ENCODE measurements at places on chromosomes 11 and 22.

DNA sequence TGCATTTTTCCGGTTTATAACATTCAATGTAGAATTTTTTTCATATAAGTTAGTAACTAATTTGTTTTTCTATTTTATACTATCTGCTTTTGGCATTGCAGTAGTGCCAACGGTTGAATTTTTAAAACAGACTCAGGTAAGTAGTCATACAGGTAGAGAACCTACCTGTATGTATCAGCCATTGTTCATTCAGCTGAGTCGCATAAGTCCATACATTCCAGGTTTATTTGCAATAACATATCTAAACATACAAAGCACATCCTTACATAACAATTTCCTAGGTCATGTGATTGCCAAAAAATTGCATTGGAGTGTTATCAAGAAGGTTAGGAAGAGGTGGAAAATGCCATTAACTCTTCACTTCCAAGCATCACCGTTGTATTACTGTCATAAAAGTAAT lies 1059.3 kb upstream of the CNTN5 start:
- DNase-seq, result no peak

GRCh38 chr11:67493548-67494370 lies 10.9 kb downstream of the AIP start:
- no peak for DNase-seq

DNA sequence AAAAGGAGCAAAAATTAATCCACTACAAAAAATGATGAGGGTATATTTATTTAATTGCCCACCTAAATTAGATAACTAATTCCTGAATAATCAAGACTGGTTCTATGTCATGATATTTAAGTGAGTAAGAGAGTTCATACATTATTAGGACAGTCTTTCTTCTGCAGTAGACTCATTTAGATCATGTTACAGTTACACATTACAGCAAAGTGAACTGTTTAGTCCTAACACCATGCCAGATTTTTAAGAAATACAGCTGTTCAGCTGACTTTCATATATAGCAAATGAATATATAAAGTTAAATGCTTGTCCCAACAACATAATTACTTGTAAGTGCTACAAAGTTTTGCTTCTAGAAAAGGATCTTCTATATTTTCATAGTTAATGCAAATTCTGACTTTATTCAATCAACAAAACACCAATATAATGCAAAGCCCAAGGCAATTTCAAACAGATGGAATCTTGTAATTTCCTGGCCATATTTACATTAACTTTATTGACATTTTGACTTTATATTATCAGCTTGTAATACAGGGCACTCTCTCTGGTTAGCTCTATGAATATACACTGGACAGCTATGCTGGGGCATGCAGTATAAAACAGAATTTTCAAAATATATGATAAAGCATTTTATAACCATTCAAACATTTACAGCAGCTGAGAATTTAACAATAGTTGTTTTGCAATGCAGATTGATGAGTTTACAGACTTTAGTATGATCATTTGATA lies 45.7 kb upstream of the TP53AIP1 start:
- DNase-seq, result no peak

- no peak for DNase-seq
These were observed 495 bp downstream of the GPR137 start for GRCh38 chr11:64285885-64286800.

DNA sequence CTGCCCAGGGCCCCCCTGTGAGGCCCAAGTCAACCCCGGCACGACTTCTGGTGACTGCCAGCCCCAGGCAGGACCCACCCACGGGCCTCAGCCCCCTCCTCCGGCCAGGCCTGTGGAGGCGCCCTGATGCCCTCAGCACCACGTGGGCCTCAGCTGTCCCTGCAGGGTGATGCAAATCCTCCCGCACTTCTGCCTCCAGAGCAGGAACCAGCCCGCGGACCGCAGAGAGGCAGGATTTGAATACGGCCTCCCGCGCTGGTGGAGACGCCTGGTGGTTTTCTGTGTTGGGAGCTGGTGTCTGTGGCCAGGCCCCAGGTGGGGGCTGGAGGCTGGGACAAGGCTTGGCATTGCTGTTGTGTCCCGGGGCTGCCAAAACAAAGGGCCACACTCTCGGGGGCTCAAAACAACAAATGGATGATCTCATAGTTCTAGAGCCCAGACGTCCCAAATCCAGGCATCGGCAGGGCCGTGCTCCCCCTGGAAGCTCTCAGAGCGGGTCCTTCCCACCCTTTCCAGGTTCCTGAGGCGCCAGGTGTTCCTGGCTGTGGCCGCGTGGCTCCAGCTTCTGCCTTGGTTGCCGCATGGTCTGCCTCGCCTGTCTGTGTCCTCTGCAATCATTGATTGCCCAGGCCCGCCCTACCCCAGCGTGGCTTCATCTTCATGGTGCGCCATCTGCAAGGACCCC lies 19.4 kb downstream of the TRPM5 start:
- no peak for DNase-seq

DNA sequence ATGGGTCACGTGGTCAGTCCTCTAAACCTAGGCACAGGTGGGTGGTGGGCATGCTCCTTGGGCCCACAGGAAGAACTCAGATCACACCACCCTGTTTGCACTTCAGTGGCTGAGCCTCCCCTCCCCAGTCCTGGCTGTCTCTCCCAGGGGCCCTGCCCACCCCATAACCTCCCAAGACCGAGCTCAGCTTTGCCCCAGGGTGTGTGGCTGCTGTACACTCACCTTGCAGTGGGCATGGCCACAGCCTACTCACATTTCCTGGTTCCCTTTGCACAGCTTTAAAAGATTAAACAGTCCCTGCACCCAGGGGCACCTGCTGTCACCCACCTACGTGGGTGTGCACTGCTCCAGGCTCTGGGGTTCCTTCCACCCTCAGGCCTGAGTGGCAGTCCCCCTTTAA lies 13.8 kb downstream of the TRIOBP start:
- DNase-seq, result no peak

DNA sequence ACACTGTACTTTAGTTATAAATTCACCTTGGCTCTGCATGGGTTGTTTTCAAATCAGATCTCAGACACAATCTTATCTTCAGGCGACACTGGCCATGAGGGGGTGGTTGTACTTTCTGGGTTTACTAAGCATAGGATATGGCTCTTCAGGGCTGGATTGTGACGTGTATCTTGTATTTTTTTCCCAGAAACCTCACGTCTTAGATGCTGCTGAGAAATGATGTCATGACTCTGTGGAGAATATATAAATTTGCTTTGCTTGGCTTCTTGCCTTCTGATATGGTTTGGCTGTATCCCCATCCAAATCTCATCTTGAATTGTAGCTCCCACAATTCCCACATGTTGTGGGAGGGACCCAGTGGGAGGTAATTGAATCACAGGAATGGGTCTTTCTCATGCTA lies 82.8 kb upstream of the VSTM5 start:
- no peak for DNase-seq

DNA sequence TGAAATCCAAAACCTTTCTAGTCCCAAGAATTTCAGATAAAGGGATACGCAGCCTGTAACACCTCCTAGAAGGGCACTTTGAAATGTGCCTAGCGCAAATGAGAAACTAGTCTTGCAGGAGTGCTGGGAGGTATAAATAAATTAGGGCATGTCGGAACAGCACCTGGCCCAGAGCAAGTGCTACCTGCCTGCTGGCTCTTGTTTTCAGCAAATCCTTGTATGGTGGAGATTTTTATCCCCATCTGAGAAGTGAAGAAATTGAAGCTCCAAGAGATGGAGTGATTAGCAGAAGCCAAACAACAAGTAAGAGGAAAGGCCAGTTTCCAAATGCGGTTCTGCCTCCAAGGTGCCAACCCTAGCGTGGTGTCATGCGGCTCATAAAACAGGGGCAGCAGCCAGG lies 36.7 kb upstream of the TFIP11 start:
- no peak for DNase-seq

DNA sequence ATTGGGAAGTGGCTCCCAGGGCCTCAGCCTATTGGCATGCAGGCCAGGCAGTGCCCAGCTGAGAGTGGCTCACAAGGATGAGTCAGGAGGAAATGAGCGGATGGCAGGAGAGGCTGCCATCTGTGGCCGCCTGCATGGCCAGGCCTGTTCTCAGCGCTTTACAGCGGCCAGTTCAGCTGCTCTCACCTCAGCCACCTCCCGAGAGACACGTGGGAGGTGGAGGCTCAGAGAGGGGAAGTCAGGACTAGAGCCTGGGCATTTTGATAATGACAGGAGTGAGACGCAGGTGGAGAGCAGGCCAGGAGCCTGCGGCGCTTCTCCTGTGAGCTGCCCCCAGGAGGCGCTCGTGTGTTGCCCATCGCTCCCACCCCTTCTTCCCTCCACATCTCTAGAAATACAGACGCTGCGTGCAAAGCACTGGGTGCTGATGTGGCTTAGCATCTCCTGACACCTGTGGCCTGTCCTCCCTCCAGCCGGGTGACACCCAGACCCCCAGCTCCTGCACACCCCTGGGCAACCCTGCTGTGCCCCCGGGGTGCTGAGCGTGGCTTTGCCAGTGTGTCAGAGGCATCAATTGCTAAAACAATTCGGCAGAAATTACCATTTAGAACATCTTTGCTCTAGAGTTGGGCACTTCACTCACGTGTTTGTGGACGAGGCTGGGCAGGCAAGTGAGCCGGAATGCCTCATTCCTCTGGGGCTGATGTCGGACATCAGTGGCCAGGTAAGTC lies 21.4 kb upstream of the PANX2 start:
- no peak for DNase-seq

DNA sequence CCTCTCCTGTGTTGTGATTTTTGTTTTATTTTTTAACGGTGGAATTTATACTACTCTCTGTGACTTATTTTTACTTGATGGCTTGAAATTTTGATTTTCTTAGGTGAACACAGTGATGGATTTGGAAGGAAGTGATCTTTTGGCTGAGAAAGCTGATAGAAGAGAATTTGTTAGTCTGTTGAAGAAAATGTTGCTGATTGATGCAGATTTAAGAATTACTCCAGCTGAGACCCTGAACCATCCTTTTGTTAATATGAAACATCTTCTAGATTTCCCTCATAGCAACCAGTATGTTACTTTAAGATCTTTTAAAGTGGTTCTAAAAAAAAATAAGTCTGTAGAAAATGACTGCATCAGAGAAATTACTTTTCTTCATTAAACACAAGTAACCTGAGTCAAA lies 82.1 kb downstream of the HIPK3 start:
- no peak for DNase-seq

DNA sequence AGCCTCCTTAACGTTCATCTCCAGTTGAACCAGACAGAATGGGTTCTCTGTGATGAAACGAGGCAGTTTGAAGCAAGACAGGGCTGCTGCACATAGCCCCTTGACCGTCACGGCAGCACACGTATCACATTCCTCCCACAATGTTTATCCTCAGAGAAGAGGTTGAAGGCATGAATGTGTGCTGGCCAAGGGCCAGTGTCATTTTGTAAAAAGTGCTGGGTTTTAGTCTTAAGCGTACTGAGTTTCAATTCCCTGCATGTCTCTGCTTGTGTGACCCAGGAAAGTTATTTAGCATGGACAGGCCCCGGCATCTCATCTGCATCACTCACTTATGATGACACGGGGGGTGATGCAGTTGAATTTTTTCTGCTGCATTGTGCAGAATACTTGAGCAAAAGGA lies 31.6 kb downstream of the TTC12 start:
- no peak for DNase-seq

GRCh38 chr11:65873318-65874156 lies 937 bp upstream of the EFEMP2 start:
- DNase-seq, result no peak

GRCh38 chr22:40247976-40248375 lies 70.3 kb downstream of the TNRC6B start:
- DNase-seq, result no peak

- no peak for DNase-seq
These were observed 9.2 kb upstream of the FGF3 start for GRCh38 chr11:69828276-69828970.

GRCh38 chr11:114058026-114058706 lies 1.3 kb upstream of the ZBTB16 start:
- DNase-seq, result no peak

- DNase-seq, result no peak
These were observed 55.1 kb downstream of the AAMDC start for GRCh38 chr11:77876045-77876444.

DNA sequence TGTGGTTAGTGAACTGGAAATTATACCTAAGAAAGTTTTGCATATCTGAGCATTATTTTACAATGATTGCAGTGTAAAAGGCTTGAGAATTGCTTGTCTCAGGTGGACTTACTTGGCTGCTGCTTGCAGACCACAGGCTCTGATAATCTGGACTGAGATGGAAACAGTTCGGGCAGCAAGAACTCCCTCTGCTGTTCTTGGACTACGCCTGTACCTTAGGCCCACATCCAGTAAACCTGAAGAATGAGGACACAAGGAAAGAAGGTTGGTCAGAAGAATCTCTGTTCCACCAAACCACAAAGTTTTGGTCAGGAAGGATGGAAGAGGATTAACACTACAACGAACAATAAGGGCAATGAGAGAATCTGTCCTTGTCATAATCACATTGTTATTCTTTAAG lies 80.1 kb downstream of the C2CD3 start:
- no peak for DNase-seq

- no peak for DNase-seq
These were observed 1373.8 kb downstream of the BRD1 start for GRCh38 chr22:48453751-48454485.

DNA sequence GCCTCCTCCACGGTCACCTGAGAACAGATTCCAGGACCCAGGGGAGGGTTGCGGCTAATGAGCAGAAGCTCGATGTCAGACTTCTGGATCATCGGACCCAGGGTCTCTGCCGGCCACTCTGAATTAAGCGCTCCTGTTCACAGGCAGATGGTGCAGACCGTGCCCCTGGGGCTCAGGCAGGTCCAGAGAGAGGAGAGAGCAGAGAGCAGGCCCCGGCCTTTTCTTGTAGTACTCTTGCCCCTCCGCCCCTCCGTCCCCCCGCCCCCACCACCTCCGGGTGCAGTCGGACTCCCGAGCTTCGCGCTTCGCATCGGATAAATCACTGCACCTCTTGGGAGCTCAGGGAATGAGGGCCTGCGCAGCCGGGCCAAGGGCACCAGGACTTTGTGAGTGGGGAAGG lies 50.3 kb downstream of the RPS6KA4 start:
- no peak for DNase-seq

GRCh38 chr11:81026032-81026431 lies 1585.2 kb upstream of the TENM4 start:
- no peak for DNase-seq

DNA sequence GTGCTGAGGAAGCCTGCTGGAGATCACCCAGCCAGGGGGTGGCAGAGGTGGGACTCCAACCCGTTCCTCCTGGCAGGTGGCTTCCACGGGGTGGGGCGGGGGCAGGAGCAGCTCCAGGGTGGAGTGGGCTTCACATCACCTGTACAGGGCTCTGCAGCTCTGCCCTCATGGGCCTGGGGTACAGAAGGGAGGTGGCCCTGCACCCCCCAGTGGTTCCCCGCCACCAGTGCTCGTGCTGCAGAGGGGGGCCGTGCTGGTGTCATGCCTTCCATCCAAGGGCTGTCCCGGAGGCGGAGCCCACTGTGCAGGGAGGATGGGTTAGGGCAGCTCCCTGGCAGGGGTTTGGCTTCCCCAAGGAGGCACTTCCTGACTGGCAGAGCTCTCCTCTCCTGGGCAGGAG lies 76.4 kb upstream of the SHISAL1 start:
- DNase-seq, result no peak

All from AG09309 (cell line).